ENCODE measurements at places on chromosomes 11 and 22.
A peak's percentile ranks its signal among the peaks of the same experiment; 100 is the strongest.

- no peak for DNase-seq
These were observed 366.0 kb upstream of the PDGFD start for GRCh38 chr11:104529906-104530305.

DNA sequence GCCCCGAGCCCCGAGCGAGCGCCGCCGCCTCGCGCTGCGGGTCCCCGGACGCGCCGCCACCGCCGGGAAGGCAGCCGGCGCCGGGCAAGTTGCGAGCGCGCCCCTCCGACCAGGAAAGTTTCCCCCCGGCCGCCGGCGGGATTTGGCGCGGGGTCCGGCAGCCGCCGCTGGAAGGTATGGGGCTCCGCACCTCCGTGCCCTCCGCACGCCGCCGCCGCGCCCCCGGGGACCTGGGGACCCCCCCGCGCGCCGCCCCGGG lies 281 bp downstream of the TSPAN18 start:
- DNase-seq = no peak

DNA sequence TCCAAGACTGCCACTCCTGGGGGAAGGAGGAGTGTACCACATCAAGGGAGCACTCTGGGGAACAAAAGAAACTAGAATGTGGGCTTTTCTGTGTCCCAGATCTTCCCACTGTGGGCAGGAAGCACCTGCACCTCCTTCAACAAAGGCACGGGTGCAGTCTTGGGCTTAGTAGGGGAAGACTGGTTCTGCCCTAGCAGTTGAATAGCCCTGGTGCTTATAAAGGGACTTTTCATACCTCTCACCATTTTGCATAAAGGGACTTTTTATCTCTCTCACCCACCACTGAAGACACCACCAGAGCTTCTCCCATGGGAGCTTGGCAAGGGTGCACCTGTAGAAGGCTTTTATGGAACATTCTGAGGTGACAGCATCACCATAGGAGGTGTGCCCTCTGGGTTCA lies 65.8 kb upstream of the MS4A8 start:
- no peak for DNase-seq

GRCh38 chr22:25747245-25747944 lies 5.4 kb downstream of the MYO18B start:
- no peak for DNase-seq

GRCh38 chr22:39150848-39151215 lies 1.6 kb downstream of the CBX7 start:
- DNase-seq = no peak

DNA sequence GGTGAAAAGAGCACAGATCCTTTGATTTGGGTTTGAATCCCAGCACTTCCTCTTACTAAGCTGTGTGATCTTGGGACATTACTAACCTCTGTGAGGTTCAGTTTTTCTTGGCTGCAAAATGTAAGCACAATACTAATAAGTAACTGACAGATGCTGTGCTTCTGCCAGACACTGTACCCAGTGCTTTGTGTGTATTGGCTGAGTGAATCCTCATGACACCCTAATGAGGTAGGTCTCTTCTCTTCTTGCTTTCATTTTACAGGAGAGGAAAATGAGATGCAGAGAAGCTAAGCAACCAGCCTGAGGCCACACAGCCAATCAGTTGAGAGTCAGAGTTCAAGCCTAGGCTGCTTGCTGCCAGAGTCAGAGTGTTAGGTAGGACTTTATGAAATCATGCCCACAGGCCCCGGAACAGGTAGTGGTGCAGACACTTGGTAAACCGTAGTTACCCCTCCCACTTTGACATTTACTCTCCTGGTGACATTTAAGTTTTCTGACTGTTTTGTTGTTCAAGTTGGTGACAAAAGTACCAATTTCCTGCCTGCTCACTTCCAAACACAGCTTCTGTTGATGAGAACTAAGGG lies 21.2 kb downstream of the PTPRJ start:
- DNase-seq = peak; percentile 80

GRCh38 chr11:16976379-16976778 lies 37.8 kb downstream of the PLEKHA7 start:
- no peak for DNase-seq

GRCh38 chr11:114016986-114017385 lies 42.1 kb downstream of the HTR3A start:
- DNase-seq = no peak

GRCh38 chr11:103441021-103441420 lies 331.8 kb downstream of the DYNC2H1 start:
- DNase-seq = no peak

DNA sequence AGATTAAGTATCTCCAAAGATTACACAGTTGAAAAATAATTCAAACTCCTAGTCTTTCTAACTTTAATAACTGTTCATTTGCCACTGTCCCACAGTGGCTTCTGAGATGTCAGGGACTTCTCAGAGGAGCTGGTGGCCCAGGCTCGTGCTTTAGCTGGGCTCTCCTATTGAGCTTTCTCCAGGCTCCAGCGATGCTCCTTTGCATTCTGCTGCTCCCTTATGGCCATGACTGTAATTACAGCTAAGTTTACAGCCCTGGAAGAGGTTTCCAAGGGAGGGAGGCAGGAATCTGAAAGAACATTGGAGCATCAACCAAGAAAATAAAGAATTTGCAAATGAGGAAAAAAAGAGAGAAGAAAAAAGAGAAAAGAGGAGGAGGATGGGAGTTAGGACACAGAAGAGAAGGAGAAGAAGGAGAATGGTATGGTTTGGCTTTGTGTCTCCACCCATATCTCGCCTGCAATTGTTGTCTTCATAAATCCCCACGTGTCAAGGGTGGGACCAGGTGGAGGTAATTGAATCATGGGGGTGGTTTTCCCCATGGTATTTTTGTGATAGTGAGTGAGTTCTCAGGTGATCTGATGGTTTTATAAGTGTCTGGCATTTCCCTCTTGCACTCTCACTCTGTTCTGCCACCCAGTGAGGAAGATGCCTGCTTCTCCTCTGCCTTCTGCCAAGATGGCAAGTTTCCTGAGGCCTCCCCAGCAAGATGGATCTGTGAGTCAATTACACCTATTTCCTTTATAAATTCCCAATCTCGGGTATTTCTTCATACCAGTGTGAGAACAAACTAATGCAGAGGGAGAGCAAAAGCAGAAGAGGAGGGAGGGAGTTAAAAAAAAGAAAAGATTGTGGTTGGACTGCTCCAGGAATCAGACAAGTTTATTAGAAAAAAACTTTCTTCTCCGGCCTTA lies 857.0 kb downstream of the KCNA4 start:
- DNase-seq = no peak

DNA sequence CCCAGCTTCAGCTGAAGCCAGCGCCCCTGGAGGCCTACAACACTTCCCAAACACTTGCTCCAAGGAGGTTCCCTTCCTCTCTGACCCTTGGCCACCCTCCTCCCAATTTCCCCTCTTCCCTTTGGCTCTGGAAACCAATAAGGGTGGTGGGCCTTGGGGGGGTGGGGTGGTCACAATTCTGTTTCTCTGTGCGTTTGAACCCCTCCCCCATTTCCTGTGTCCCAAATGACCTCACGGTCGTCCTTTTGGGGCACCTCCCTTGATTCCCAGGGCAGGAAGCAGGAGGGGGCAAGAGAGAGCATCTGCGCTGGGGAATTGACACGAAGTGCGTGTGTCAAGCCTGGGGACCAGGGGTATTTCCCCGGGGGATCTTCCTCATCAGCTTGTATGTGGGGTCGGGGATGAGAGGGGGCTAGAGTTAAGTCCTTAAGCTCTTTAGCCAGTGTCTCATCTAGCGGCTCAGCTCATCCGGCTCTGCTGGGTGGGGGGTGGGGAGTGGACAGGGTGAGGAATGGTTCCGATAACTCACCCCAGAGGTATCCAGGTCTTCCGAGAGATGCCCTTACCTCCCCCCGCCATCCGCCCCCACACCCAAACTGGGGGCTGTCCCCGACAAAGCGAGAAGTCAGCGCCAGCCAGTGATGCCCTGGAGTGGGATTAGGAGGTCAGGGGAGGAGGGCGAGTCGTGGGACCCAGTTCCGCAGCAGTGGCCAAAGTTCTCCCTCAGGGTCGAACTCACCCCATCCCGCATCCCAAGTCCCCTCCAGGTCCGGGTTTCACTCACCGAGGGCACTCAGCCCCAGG lies 587 bp downstream of the ESAM start:
- no peak for DNase-seq

- no peak for DNase-seq
These were observed 60.9 kb upstream of the EIF3D start for GRCh38 chr22:36589856-36590255.

DNA sequence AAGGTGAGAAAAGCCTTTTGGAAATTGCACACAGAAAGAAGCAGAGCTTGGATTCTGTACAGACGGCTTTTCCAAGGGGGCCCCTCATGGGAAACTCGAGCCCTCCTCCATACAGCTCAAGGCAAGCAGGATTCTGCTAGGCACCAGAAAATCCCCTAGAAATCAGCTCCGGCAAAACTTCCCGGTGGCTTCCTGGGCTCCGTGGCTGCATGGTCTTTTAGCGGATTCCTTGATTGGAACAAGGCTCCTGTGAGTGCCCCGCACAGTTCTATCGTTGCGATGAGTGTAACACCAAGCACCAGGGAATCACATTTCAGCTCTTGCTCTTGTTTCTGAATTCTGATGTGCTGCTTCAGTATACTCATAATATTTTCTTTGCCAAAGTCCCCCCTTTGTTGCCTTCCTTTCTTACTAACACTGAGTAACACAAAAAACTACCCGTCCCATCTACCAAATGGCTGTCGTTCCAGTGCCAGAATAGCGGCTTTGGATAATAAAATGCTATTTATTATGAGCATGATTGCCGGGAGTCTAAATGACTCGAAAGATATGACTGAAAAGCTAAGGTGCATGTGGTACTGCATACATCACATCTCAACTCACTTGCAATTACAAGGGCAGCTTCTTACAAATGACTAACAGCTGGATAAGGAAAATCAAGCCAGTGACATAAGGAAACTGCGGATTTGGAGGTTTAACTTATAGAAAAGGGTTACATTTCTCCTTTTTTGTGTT lies 494.1 kb downstream of the DLG2 start:
- DNase-seq = no peak

GRCh38 chr11:40252236-40252635 lies 1207.2 kb downstream of the LRRC4C start:
- no peak for DNase-seq

DNA sequence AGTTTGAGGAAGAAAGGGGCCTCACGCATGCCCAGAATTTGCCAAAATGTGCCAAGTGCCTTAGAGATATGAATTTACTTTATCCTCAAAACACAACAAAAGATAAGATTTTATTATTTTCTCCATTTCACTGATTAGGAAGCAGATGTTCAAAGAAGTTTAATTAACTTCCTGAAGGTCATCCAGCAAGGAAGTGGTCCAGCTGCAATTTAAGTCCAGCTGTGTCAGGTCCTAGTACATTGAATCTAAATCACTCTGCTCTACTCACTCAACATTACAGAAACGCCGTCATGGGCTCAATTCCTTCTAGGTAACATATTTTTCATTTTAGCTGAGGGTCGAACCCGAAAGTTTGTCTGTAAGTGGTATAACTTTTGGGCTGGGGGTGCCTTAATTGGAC lies 115.4 kb downstream of the CCDC34 start:
- DNase-seq = no peak

- DNase-seq = no peak
These were observed 34.2 kb upstream of the LDLRAD3 start for GRCh38 chr11:35909511-35910265.

DNA sequence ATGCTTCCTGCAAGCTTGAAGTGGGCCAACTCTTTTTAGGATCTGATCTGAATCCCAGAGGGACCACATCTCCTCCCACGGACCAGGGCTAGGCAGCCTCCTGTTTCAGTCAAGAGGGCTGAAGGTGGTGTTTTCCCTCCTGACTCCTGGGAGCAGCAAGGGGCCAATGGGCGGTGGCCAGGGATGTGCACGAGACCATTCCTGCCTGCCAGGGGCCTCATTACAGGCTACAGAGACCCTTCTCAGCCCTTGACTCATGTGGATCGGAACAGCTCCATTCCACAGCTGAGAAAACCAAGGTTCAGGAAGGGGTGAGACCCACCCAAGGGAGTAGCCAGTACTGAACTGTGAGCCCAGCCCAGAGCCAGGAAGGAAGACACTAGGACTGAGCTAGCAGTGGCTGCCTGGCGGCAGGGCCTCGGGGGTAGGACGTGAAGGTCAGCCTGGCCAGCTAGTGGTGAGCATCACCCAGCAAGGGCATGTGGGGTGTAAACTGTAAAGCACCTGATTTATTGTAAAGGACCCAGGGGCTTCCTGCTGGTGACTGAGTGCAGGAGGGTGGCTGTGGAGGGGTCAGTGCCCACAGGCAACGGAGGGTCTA lies 3.4 kb upstream of the P2RY6 start:
- peak; percentile 33 for DNase-seq

- no peak for DNase-seq
These were observed 83.9 kb downstream of the LDLRAD3 start for GRCh38 chr11:36027731-36028130.

GRCh38 chr11:35256296-35256695 lies 117.3 kb downstream of the CD44 start:
- DNase-seq = no peak

- DNase-seq = no peak
These were observed 186.1 kb downstream of the MYO18B start for GRCh38 chr22:25928038-25928437.

DNA sequence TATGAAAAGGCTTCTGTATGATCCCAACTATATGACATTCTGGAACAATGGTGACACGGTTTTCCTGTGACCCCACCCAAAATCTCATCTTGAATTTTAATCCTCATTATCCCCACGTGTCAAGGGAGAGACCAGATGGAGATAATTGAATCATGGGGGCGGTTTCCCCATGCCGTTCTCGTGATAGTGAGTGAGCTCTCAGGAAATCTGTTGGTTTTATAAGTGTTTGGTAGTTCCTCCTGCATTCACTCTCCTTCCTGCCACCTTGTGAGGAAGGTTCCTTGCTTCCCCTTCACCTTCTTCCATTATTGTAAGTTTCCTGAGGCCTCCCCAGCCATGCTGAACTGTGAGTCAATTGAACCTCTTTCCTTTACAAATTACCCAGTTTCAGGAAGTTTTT lies 53.1 kb upstream of the TSPAN18 start:
- DNase-seq = peak; percentile 17

DNA sequence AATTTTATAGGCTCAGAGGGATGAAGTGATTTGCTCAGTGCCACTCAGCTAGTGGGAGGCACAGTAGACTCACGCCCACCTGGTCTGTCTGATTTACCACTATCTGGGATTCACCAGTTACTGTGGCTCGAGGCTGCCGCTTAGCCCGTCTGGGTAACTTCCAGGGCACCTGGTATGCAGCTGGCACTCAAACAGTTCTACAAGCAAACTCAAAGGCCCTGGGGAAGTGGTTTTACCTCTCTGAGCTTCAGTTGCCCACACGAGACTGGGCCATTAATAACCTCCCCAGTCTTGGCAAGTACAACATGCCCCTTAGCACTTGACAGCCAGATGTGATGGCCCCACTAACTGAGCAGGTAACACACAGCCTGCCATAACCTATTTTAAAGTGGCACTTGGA lies 2.6 kb downstream of the GDPD5 start:
- no peak for DNase-seq

DNA sequence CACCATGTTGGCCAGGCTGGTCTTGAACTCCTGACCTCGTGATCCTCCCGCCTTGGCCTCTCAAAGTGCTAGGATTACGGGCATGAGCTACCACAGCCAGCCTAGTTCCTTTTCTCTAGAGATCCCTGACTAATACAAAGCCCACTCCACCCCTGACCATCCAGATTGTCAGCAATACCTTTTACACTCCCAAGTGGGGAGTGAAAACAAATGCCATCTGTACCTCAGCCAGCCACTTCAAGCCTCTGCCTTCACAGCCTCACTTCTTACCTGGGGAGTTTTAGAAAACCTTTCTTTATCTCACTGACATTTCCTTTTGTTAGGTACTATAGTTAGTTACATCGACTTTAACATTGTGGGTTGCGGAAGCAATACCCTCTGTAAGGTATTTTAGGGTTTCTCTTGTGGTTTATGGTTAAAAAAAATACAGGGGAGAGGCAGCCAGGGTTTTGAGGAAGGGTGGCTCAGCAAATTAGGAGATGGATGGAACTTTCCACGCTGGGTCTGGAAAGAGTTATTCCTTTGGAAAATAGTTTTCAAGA lies 8.9 kb downstream of the TOM1 start:
- no peak for DNase-seq
